ENCODE measurements at places on chromosomes 11 and 22.

GRCh38 chr11:9738116-9738515 is 74.2 kb downstream of the SWAP70 start:
- no peak for DNase-seq

GRCh38 chr11:43197379-43197778 is 114.4 kb upstream of the API5 start:
- DNase-seq, result no peak

DNA sequence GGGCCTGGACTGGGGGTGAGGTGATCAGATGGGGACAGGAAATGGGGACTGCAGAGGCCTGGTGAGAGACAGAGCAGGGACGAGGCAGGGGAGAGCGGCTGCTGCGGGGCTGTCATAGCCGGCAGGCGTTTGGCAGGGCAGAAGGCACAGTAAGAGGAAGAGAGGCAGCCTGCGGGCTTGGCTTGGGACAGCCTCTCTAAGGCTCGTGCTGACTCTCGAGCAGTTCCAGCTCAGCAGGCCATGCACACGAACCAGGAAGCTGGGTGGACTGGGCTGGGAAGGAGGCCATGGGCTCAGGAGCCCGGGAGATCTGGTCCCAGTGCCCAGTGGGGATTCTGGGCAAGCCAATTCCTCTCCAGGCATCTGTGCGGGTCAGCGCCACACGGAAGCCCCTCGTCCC is 19.6 kb upstream of the EIF3D start:
- DNase-seq, result no peak

- peak; percentile 70 for DNase-seq
Observed at GRCh38 chr11:61949169-61950034, 749 bp upstream of the BEST1 start.

GRCh38 chr22:32527756-32528155 is 53.1 kb downstream of the FBXO7 start:
- DNase-seq, result no peak

DNA sequence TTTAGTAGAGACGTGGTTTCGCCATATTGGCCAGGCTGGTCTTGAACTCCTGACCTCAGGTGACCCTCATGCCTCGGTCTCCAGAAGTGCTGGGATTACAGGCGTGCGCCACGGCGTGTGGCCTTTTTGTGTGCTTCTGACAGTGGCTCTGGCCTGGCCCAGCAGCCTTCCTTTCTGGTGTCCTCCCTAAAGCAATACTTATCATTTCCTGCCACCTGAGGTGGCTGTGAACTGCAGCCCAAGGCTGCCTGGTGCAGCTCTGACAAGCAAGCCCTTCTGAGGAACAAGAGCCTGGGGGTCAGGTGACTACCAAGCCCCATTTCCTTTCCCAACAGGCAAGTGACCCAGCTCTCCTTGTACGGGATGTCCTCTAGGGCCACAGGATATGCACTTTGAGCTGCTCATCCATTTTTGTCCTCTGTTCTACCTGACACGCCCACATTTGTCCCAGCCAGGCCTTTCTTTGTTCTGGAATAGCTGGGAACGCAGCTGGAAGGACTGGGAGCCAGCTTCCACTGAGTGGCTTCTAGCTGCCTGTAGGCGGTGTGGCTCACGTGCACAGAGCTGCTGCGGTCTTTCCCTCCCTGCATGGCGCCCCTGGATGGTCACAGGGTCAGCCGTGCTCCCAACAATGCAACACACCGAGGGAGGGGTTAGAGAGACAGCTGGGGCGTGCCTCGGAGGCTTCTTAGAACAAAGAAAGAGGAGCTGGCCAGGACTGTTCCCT is 12.3 kb upstream of the BID start:
- no peak for DNase-seq

GRCh38 chr11:124670732-124671131 is 2.8 kb downstream of the SIAE start:
- no peak for DNase-seq

- no peak for DNase-seq
Observed at GRCh38 chr22:27992294-27993165, 73.5 kb upstream of the PITPNB start.

DNA sequence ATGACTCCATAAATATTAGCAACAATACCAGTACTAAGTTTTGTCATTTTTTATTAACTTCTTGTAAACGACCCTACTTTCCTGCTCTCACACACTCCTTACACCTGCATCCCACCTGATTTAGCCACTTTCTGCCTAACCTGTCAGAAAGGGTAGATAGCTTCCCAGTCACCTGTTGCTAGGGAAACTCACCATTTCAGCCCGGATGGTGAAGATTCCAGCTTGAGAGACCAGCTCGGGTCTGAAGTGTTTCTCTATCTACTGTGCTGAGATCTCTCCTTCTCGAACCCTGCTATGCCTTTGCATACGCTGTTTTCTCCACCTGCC is at the start of gene PARVG:
Gene PARVG (plus strand): TSS at position 220 of the 327 bp plus-strand sequence. CDS start 2,405 bp downstream, outside the sequence.
- DNase-seq, result no peak

GRCh38 chr11:33187998-33188722 is 26.9 kb upstream of the CSTF3 start:
- no peak for DNase-seq

- no peak for DNase-seq
Observed at GRCh38 chr11:61702701-61703312, 22.6 kb downstream of the DAGLA start.

DNA sequence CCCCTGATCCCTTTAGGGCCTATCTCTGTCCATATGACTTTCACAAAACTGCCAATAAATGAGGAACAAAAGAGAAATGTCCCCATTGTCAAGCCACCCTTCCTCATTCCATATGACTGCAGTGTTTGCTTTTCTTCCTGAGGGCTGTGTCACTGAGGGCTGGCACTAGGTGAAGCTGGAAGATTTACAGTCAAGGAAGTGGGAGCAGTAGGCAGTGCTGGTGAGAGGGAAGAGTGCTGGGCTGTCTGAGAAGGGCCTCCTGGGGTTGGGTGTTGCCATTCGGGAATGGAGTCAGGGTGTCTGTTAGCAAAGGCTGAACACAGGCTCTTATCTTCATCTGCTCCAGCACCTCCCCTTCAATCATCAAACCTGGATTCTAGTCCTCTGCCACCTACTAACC is 30.9 kb downstream of the INSC start:
- DNase-seq, result no peak

- no peak for DNase-seq
Observed at GRCh38 chr22:41215926-41216325, 10.8 kb downstream of the L3MBTL2 start.

DNA sequence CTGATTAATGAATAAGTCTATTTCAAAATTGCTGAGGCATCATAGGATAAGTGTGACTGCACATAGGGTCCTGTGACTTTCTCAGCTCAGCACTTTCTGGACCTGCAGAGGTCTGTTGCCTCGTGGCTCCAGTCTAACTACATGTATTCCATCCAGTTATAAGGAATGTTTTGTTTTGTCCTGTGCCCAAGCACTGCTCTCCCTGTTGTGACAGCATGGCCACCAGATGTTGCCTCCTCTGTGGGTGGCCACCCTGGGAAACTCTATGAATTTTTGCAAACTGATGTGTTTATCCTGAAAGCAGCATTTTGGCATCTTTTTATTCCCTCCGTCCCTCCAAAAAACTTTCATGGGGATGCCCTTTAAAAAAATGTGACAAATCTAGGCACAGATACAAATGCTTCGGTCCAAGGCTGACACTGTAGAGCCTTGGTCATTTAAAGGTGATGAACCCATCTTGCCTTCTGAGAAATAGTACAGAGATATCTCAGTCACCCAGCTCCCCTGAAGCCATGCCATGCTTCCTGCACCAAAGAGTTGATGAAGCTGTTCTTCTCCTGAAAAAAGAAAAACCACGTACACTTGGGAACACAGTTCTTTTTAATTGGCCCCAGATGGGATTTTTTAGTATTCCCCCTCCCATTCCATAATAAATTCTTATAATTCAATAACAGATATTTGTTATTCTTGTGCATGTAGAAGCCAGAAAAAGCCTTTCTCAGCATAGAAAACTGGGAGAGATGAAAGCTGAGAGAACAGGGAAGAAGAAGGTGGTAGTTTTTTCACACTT is 72.6 kb downstream of the CCDC34 start:
- no peak for DNase-seq

- DNase-seq, result peak; percentile 38
Observed at GRCh38 chr11:725624-726202, 19.7 kb downstream of the EPS8L2 start.

GRCh38 chr11:74520927-74521665 is 27.6 kb upstream of the LIPT2 start:
- DNase-seq, result no peak

DNA sequence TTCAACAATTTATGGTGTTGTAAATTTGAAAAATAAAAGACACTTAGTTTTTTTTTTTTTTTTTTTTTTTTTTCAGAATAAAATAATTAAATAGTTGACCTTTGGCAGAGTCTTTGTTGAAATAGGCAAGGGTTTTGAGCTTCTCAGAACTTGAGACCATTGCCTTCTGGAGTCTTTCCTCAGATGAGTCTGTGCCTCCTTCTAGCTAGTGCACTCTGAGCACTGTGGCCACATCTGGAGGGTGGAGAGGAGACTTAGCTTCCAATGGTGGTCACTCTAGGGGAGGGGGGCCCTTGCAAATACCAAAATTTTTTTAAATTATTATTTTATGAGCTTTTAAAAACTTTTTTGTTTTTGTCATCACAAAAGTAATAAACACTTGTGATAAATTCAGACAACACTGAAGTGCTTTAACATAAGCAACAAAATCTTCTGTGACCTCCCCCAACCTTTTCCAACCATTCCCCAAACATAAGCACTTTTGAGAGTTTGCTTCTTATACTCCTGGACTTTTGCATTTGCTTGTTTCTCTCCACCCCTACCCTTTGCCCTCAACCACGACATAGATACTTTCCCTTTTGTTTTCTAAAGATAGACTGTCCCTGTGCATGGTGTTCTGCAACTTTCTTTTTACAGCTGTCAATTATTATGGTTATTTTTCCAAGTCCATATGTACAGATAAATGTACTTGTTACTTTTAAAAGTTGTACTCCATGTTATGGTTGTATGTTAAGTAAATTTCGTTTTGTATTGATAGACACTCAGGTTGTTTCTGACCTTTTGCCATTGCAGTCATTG is 41.1 kb downstream of the BMAL1 start:
- no peak for DNase-seq

GRCh38 chr22:24138649-24139420 is 42.5 kb upstream of the SUSD2 start:
- no peak for DNase-seq

DNA sequence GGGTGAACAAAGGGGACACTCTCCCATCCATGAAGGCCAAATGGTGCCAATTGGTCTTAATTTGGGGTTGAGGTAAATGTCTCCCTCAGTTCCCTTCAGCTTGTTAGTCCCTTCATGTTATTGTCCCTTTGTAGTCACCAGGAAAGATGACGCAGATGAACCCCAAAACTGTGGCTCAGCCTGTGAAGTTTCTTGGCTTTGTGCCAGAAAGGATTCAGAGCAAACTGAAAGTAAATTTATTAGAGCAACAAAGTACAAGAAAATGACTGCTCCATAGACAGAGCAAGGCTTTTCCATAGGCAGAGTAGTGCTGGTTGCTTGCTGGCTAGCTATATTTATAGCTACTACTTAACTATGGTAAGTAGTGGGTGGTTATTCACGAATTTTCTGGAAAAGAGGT is 16.7 kb downstream of the OR4C3 start:
- DNase-seq, result no peak

GRCh38 chr11:71976551-71976950 is 22.2 kb upstream of the IL18BP start:
- no peak for DNase-seq

- no peak for DNase-seq
Observed at GRCh38 chr22:19526076-19526701, 2.0 kb upstream of the CLDN5 start.

- no peak for DNase-seq
Observed at GRCh38 chr11:102305352-102306047, 11.8 kb upstream of the BIRC3 start.

GRCh38 chr11:8242118-8242475 is 21.6 kb downstream of the LMO1 start:
- no peak for DNase-seq

- DNase-seq, result no peak
Observed at GRCh38 chr22:28115426-28115825, 196.4 kb upstream of the PITPNB start.

- DNase-seq, result no peak
Observed at GRCh38 chr11:10565493-10565892, 3.0 kb downstream of the LYVE1 start.

Measured in left hindlimb (tissue), 1 donor.